SW480 (cell line): ENCODE measurements at places on chromosomes 2 and 18.

- no peak for DNase-seq
Observed at GRCh38 chr18:60754413-60755009, 381.9 kb upstream of the MC4R start.

GRCh38 chr2:65425276-65425675 lies 7.1 kb downstream of the SPRED2 start:
- no peak for DNase-seq

DNA sequence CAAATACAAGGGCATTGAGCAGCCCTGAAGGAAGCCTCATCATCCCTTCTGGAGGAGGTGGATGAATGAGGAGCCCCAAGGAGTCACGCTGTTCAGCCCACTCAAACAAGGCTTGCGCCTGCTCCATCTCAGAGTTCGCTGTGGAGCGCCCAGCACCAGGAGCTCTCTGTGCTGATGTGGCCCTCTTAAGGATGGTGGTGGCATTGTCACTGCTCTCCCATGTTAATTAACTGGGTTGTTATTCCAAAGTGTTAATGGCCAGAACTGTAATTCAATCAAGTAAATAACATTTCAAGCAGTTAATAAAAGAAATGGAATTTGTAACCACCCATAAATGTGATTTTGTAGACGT lies 726.0 kb upstream of the RAB6C start:
- DNase-seq: peak; percentile 19

- DNase-seq: no peak
Observed at GRCh38 chr18:35672897-35673296, 91.4 kb downstream of the GALNT1 start.

DNA sequence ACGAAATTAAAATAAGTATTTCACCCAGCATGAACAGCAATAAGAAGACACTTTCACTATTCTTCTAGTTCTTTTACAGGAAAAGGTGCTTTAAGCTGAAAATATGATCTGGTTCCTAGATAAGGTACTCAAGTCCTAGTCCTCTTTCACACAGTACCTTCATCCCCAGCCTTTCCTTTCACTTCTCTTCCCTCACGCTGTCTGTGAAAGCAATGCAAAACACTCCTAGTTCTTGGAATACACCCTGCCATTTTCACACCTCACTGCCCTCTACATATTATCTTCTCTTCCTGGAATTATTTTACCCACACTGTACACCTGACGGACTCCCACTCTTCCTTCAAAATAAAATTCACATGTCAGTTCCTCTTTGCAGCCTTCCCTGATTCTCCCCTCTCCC lies 82.9 kb downstream of the DNAH7 start:
- DNase-seq: no peak

- no peak for DNase-seq
Observed at GRCh38 chr2:124032799-124033198, 7.7 kb downstream of the CNTNAP5 start.

GRCh38 chr2:72931280-72931910 lies 14.1 kb downstream of the EMX1 start:
- no peak for DNase-seq

- DNase-seq: no peak
Observed at GRCh38 chr2:144518748-144519596, 947 bp downstream of the ZEB2 start.

GRCh38 chr2:128016620-128017019 lies 11.2 kb downstream of the SAP130 start:
- DNase-seq: no peak

- no peak for DNase-seq
Observed at GRCh38 chr2:149464396-149464795, 123.2 kb downstream of the MMADHC start.

DNA sequence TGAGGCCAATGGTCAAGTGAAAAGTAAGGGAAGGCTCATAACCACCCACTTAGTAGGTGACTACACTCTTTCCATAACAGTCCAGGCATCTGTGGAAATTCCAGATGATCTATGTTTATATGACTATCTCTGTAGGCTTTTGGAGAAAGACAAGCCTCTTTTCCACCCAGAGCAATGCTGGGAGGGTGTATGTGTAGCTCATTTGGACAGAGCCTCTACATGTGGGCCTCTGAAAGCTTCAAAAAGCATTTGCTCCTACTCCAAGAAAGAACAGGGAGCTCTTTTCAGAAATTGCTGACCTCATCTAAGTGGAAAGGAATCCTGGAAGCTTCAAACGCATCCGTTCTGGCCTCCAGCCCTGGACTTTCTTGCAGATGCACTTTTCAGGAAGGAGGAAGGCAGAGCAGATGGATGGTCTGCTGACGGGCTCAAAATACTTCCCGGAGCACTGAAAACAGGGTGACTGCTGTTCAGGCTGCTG lies 308.7 kb downstream of the LRATD1 start:
- DNase-seq: no peak

- DNase-seq: no peak
Observed at GRCh38 chr2:136151021-136151971, 33.3 kb upstream of the CXCR4 start.
